Stimulated activated CD8-positive, alpha-beta memory T cell treated with anti-CD3 and anti-CD28 coated beads, Interleukin-12 subunit alpha, Interleukin-12 subunit beta, amount 100 ng/mL, for 4 hours (primary cell): ENCODE measurements at places on chromosomes 4 and X.

GRCh38 chr4:22428441-22428840 lies 87.4 kb downstream of the ADGRA3 start:
- no peak for DNase-seq

DNA sequence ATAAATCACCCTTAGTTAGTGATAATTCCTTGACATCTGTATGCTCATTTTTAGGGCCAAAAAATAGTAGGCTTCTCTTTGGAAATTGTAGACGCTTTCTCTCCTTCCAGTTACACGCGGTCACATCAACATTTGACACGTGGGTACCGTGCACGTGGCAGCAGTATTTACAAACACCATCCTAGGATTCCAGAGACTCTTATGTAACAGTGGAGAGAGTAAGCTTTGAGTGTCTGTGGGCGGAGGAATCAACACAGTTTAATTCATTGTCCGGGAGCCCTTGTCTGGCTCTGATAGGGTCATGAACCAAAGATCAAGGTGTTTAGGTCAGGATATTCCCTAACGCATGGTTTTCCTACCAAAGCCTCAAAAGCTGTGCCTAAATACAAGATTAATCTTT lies 12.2 kb downstream of the TET2 start:
- DNase-seq, result no peak

DNA sequence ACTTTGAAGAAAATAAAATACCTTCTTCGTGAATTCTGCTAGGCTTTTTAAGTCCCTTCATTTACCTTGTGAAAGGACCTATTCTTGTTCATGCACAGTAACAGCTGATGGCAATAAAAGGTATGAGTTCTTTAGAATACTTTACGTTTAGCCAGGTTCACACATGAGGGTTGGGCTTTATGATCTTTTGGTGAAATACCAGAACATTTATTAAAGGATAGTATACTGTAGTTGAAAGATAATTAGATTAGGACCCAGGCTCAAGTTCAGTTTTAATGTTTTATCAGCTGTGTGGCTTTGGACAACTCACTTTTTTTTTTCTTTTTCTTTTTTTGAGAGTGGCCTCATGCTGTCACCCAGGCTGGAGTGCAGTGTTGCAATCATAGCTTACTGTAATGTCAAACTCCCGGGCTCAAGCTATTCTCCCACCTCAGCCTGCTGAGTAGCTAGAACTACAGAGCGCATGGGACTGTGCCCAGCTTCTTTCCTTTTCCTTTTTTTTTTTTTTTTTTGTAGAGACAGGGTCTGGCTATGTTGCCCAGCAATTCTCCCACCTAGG lies 28.2 kb upstream of the NEIL3 start:
- DNase-seq, result no peak

- no peak for DNase-seq
Observed at GRCh38 chr4:179530958-179531357, 2088.7 kb upstream of the AGA start.

GRCh38 chr4:94341481-94342370 lies 910 bp downstream of the HPGDS start:
- DNase-seq, result no peak
